ENCODE measurements at places on chromosomes 13 and 19.
A peak's percentile ranks its signal among the peaks of the same experiment; 100 is the strongest.

DNA sequence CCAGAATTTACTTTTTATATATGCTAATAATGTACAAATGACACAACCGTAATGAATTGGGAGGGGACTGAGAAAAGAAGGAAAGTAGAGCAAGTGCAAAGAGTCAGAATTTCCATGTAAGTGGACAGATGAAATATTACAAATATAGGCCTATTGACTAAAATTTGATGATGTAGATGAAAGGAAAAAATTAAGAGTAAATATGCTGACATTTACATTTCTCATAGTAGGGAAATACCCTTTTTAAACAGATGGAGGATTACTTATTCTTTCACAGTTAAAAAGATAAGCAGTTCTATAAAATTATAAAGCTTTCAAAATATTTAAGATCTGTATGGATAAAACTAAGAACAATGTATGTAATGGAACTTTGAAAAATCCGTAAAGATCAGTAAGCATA lies 185.4 kb downstream of the NBEA start:
- no peak for DNase-seq

DNA sequence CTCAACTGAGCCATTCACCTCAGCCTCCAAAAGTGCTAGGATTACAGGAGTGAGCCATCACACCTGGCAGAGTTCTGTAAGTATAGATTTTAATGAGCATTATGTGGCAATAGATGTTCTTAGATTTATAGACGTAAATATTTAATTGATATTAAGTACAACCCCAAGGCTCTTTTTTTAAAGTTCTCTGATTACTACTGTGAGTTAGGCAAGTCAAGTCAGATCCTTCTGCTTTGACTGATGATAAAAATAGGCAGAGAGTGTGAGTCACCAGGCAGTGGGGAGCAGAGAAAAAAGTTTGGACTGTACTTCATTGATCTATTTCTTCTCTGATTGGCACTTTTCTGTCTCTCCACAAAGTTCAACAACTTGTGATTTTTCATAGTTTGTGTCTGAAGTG lies 1379.9 kb downstream of the UQCRFS1 start:
- no peak for DNase-seq

DNA sequence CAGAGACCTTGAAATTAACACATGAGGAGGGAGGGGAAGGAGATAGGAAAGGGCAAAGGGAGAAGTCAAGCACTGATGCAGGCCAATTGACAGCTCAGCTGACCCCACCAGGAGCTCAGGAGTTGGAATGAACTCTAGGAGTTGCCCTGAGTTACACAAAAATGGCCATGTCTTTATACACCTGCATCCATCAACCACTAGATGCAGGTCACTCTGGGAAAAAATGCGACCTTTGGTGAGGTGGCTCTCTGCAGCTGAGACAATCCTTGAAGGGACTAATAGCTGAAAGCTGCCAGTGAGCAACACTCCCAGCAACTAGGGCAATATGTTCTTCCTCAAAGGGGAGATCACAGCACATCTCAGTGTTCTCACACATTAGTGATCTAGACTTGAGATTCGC lies 222.8 kb downstream of the RBM26 start:
- no peak for DNase-seq

DNA sequence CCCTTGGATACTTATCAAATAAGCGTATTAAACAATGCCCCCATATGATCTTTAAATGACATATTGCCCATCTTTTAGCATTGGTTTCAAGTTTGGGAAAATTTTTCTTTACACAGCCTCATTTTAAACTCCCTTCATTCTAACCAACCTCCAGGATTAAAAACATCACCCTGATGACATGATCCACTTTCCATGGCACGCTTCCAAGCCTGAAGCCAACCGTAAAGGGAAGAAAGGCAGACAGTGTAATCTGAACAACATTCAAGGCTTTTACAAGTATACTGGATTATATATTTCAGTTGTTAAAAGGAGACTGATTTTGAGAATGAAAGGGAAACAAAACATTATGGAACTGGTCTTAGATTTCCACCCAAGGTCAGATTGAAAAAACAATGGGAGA lies 1721.9 kb downstream of the OLFM4 start:
- no peak for DNase-seq

DNA sequence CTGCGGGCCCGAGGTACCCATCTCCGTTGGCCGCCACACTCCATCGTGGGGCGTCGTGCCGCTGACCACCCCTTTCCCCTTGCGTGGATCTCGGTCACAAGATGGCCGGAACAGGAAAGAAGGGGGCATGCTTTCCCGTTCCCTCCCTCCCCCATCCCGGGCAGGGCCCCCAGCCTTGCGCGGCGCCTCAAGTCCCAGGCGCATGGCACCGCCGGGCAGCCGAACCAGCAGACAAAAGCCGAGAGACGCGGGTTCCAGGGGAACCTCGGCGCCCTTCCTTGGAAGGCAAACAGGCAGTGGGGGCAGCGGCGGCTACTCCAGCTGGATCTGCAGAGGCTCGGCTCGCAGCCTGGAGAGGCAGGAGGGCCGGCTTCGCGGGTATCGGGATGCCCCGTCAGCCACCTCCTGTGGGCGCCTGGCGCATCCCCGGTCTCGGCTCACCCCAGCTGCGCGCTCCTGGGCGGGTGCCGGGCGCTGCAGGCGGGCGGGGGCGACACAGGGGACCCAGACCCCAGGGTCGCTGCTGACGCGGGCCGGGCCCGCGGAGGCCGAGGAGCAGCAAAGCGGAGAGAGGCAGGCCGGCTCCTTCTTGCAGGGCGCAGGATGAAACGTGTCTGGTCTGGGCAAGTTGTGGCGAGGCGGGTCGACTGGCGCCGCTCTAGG lies 439 bp downstream of the DZIP1 start:
- peak; percentile 17 for DNase-seq

DNA sequence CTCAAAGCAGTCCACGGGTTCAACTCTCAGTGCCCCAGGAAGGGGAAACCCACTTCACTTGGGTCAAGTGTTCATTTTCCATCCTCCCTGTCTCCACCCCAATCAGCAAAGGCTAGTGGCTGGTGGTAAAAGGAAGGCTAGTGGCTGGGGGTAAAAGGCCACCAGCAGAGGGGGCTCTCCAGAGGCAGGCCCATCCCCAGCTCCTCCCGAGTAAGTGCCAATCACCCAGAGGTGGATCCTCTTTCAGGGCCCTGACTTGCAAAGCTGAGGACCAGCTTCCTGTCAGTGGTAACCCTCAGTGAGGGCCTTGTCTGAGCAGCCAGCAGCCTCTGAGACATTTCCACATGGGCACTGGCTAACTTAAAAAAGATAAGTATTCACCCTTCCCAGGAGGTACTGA lies 22.0 kb upstream of the TPT1 start:
- DNase-seq = no peak

- DNase-seq = no peak
Measured at GRCh38 chr13:34967851-34968562, 25.9 kb downstream of the NBEA start.

DNA sequence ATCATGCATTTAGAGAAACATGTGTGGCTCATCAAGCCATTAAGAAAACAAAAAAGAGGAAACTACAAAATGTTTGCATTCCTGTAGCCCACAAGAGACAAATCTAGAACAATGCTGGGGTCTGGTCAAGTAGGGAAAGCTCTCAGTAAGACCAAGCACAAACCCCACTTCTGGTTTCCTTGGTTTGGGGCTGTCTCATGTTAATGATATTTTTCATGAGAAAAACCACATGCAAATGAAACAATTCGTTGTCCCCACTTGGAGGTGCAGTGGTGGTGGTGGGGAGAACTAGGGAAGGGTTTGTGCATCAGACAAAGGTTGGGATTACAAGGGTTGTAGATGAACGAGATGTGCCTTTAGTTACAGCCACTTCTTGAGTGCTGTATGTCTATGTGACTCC lies 7.0 kb upstream of the RB1 start:
- DNase-seq = no peak

GRCh38 chr13:46281779-46282178 lies 70.1 kb downstream of the LRRC63 start:
- no peak for DNase-seq

GRCh38 chr13:20002787-20003186 lies 44.3 kb downstream of the ZMYM2 start:
- DNase-seq = no peak

- no peak for DNase-seq
Measured at GRCh38 chr19:30224689-30225606, 147.2 kb upstream of the ZNF536 start.

DNA sequence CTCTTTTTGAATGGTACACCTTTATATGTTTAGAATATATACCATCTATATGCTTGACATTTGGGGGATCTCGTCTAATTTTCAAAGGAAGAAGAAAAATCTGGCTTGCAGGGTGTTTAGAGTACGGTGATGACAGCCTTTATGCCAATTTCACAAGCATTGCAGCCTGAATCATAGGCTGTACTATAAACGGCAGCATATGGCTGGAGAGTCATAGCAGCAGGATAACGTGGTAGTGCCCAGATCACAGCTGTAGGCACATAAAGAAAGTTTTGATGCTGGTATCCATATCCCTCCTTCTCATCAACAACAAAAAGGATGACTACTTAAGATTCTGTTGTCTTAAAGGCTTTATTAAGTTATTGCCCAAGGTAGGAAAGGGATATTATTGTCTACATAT lies 253.0 kb downstream of the PCDH9 start:
- no peak for DNase-seq

GRCh38 chr13:59409634-59410200 lies 754.0 kb downstream of the DIAPH3 start:
- no peak for DNase-seq

DNA sequence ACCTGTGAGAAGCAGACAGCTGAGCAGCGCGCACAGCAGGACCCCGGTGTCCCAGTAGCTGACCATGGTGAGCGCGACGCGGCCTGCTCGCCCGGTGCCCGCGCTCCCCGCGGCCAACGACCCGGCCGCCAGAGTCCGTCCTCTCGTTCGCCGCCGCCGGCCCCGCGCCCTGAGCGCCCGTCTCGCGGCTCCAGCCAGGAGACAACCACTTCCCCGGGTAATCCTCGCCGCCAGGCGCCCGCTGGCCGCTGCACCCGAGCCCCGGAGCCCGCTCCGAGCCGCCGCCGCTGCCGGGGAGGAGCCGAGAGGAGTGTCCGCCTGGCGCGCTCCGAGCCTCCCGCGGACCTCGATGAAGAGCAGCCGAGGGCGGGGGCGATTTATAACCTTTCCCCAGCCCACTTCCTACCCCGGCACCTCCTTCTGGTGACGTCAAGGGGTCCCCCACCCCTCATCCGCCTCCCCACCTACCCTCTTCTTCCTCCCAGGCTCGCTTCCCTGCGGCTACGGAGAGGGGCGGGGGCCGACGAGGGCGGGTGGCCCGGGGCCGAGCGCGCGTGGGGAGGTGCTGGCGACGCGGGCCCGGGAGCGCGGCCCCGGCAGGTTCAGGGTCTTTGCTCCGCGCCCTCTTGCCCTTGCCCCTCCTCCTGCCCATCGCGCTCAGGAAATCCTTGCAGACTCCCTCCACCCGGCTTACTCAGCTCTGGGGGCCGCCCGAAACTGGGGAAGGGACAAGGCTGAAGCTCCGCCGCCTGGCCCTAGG lies at the start of gene FLT1:
Gene FLT1 (minus strand): TSS at position 351 of the 760 bp plus-strand sequence. CDS start 285 bp downstream, at position 66.
- DNase-seq = no peak

Data from GM04504 (cell line).